ENCODE measurements at places on chromosomes 4 and X.

- DNase-seq = no peak
Observed at GRCh38 chr4:143539670-143540023, 26.1 kb downstream of the SMARCA5 start.

GRCh38 chrX:40434947-40435346, 145.8 kb upstream of the ATP6AP2 start:
- peak; percentile 77 for DNase-seq

DNA sequence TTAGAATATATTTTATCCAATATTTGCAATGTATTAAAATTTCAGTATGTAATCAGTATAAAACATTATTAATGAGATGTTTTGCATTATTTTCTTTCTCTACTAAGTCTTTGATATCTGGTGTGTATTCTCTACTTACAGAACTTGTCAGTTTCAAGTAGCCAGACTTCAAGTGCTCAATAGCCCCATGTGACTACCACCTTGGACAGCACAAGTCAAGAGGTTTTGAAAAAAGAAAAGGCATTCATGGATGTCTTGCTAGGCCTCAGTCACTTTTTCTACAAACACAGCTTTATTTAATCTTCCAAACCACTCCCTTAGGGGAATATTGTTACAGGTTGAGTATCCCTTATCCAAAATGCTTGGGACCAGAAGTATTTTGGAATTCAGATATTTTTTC, 189.4 kb downstream of the QDPR start:
- DNase-seq = no peak

GRCh38 chrX:154732421-154733065, 18.3 kb downstream of the GAB3 start:
- no peak for DNase-seq

- no peak for DNase-seq
Observed at GRCh38 chrX:124018023-124018422, 56.5 kb downstream of the STAG2 start.

- DNase-seq = no peak
Observed at GRCh38 chr4:138910914-138911336, 104.7 kb upstream of the NOCT start.

- no peak for DNase-seq
Observed at GRCh38 chr4:172018358-172018757, 205.2 kb downstream of the GALNTL6 start.

GRCh38 chr4:176153124-176153523, 42.3 kb downstream of the SPATA4 start:
- no peak for DNase-seq

DNA sequence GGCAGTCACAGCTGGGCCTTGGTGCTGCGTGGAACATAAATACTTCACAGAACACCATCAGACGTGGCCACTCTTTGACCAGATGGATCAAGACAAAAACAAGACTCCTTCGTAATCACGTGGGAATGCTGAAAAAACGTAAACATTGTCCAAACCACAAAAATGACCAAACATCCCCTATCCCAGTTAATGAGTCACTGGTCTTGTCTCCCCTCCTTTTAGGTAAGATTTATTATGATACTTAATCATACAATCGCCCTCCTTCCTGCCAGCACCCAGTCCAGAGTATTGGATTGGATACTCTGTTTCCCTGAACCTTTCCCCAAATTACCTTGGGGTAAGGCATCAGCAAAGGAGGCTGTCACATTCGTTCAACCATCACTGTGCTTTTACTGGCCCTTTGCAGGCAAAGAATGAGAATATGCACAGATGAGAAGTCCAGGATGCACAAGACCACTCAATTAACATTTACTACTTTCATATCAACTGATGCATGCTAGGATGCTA, 601 bp upstream of the TCEANC start:
- no peak for DNase-seq

GRCh38 chr4:30450474-30450873, 269.7 kb upstream of the PCDH7 start:
- no peak for DNase-seq

GRCh38 chr4:167111622-167112021, 122.7 kb downstream of the SPOCK3 start:
- no peak for DNase-seq

DNA sequence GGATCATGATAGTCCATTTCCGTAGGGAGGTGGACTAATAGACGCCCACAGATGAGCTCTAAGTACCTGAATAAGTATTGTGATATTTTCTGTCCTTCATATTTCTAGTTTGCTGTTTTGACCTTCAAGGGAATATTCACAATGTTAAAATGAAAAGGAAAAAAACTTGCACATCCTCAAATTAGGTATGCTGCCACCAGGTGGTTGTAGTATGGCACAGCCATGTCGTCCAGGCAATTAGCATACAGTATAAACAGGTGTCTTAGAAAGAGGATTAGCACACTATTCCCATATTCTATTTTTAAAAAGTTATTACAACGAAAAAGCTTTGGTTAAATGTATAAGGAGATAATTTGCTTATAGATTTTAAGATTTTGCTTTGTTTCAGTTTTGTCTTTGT, 802.0 kb downstream of the RPA4 start:
- DNase-seq = no peak

DNA sequence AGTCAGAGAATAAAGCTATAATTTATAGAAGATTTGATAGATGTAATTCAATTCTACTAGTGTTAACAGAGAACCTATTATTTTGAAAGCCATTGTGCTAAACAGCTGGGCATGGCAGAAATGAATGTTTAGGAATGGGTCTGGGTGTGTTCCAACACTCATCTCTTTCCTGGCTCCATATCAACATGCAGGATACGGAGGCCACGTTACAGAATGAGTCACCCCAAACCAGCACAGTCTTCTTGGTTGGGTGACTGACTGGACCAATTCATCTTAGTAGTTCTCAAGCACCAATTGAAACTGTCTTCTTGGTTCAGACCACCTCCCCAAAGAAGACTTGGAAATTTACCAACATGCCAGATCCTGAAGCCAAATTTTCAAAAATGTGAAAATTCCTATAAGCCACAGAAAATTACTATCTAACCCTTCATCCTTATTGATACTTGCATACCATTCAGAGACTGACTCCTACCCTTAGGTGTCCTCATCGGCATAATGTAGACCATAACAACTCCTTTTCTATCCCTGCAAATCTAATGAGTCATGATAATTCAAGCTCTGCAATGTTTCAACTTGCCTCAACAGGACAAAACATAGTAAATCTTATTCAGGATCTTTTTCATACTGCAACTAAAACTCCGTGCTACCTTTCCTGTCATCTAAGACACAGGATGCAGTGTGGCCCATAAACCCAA, 52.0 kb upstream of the ATOH1 start:
- DNase-seq = no peak

- DNase-seq = no peak
Observed at GRCh38 chr4:113478032-113478431, 283.5 kb downstream of the CAMK2D start.

- no peak for DNase-seq
Observed at GRCh38 chr4:81449015-81449414, 22.7 kb downstream of the RASGEF1B start.

DNA sequence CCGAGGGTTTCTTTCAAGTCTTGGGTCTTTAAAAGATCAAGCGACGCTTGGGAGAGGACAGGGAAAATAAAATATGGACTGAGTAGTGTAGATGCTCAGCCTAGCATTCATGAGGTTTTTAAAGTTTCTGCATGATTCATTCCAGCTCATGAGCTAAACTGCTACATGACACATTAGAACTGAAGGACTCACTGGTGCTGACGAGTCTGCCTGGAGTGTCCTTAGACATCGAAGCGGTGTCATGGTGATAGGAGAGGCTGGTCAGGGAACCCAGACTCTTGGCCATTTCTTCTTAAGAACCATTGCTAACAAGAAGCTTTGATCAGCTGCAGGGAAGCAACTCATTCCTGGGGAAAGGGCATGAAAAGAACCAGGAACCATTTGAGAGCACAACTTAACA, 158.6 kb downstream of the TRIML1 start:
- DNase-seq = no peak

- peak; percentile 10 for DNase-seq
Observed at GRCh38 chr4:8308144-8308543, 38.6 kb downstream of the HTRA3 start.

DNA sequence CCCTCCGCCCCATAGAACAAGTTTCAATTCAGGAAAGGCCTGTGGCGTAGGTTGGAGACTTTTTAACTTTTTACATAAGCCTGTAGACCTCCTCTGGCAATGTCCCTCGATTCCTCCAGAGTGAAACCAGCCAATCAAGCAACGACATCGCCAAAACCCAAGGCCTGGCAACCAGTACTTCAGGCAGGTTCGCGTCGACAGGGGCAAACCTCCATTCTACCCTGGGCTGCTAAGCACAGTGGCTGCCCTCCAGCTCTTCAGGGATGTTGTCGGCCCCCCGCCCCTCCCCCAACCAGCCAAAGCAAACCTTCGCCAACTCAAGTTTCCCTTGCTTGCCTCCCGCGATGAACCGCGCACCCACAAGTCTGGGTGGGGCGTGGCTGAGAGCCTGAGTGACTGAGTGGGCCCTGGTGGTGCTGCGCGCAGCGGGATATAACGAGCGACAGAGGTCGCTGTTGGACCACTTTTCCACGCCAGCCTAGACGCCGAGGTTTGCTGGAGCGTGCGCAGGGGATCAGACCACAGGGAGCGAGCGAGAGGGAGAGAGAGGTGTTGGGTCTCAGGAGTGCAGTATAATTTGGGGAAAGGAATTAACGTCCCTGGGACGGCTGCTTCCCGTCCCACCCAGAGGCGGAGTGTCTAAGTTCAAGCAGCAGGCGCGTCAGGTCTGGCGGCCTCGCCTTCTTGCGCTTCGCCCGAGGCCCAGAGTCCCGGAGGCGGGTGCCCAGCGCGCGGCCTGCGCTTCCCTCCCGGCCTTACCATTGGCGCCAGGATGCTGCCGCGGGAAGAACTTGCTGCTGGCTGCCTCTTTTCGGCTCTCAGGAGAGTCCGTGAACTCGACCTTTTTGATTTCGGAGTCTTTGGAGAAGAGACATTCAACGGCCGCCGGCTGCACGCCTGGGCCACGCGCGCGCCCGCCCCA, 9.0 kb upstream of the PITX2 start:
- peak; percentile 85 for DNase-seq

- DNase-seq = no peak
Observed at GRCh38 chr4:139247241-139247640, 32.8 kb downstream of the MGARP start.

GRCh38 chr4:36758312-36759178, 477.1 kb downstream of the DTHD1 start:
- DNase-seq = no peak

DNA sequence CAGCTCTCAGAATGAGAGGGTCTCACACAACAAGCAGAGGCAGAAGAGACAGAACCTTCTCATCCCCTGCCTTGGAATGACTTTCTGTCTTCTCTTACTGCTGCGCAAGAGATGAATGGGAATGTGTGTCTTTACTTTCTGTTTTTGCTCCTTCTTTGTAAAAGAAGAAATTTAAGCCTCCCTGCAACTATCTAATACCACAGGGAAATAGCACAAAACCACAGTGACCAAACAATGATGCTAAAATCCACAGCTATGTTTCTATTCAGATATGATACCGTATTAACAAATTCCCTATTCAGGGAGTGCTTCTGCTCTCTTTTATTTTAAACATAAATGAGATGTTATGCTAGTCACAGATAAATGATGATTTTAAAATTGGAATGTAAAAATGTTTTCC, 173.8 kb upstream of the RAI2 start:
- no peak for DNase-seq

DNA sequence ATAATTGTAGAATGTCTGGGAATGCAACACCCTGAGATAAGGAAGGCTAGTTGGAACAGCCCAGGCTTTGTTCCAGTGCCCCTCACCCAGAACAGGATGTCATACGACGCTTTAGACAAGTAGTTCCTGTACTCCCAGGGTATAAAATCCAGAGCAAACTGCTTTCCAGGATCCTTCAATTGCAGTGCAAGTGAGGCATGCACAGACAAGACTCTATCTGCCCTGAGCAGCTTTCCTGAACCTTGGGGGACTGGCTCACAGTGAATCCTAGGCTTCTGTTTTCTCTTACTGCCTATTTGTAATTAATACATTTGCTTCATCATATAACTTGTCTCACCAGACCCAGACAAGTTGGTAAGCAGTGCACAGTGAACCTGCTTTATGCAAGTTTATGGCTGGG, 48.4 kb upstream of the IL9R start:
- no peak for DNase-seq

- no peak for DNase-seq
Observed at GRCh38 chr4:143391261-143391660, 54.6 kb downstream of the GAB1 start.

DNA sequence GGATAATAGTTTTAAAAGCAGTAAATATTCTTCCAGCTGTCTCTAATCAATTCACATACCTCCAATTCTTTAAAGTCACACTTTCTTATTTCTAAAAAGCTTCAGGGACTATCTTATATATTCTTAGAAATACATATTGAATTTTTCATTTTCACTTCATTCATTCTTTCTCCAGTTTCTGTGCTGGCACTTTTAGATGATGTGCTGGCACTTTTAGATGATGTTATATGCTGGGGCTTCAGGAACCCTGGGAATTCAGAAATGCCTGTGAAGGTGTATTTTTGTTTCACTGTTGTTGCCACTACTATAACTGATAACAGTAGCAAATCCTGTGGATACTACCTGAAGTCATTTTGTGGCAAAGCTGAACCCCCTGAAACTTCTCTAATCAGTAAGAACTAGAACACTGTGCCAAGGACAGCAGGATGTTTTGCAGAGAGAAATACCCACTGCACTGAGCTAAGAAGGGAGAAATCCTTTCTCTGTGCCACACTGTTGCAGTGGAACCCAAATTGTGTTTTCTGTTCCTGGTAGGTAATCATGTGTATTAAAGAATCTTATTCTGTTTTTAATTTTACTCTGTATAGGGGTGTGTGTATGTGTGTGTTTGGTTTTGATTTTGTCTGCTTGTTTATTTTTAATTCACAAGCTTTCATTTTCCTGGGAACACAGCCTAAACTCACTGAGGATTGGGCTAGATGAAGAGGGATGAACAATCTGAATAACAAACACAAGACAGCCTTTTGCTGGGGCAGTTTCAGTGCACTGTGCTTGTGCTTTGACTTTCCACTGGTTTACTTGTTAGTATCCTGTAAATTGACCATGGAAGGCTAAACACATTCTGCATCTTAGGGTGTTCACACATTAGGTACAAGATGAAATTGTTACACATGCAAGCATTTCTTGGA, 898.3 kb downstream of the CCSER1 start:
- DNase-seq = no peak

GRCh38 chrX:106875151-106875550, 28.0 kb downstream of the RIPPLY1 start:
- DNase-seq = no peak

DNA sequence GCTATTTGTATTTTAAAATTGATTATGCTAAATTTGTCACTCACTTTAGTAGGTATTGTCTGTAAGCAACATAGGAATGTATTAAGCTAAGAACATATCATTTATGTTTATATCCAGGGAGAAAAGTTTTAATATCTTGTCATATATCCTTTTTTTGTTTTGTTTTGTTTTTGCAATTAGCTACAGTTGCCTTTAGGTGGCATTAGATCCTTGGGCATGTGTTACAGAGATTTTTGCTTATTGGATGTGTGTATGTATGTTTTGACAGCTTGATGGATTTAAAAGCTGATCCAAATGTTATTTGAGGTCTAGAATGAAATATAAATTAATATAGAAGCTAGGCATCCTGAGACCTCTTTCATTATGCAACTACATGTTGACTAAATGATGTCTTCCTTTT, 36.1 kb upstream of the OTUD4 start:
- no peak for DNase-seq
